ENCODE measurements at places on chromosomes 1 and 21. TPM values are rescaled to one million over a fixed set of nuclear protein-coding genes. Genes with fewer than 3 reads are reported as not detected.

GRCh38 chr1:243765676-243766075, 84.4 kb downstream of the AKT3 start:
- DNase-seq, result no peak
- no peak overlapping the region for H3K27ac ChIP-seq
- H3K27me3 ChIP-seq, result peaks cover 2% of the 10 kb centered on the region
- H3K36me3 ChIP-seq, result no peaks in the 10 kb centered on the region
- no peaks in the 10 kb centered on the region for H3K4me1 ChIP-seq

DNA sequence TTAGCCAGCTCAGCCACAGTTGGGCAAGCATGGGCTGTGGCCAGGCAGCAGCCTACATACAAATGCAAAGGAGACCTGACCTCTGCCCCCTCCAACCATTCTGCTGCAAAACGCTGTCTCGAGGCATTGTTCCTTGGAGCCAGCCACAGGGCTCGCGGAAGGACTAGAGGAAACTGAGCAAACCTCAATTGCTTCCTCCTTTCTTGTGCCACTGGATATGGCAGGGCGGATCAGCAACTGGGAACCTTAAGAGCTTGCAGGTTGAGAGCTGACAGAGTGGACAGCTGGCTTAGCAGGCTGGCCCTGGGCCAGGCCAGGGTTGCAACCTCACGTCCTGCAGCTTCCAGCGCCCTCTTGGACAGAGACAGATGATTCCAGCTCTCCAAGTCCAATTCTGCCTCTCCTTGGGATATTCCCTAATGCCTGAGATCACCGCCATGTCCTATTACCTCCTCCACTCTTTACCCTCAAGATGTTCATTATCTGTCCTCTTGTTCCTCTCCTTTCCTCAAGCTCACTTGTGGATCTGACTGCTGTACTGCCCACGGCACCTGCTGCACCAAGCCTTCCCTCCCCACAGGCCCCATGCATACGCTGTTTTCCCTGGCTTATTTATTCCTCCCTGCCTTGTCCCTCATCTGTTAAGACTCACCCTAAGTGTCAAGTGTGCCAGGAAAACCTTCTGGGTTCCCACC, 67.5 kb downstream of the SDC3 start:
- no peak overlapping the region for H3K4me3 ChIP-seq
- peaks cover 47% of the 10 kb centered on the region for H3K27me3 ChIP-seq
- H3K4me1 ChIP-seq, result no peaks in the 10 kb centered on the region
- no peak overlapping the region for H3K27ac ChIP-seq

DNA sequence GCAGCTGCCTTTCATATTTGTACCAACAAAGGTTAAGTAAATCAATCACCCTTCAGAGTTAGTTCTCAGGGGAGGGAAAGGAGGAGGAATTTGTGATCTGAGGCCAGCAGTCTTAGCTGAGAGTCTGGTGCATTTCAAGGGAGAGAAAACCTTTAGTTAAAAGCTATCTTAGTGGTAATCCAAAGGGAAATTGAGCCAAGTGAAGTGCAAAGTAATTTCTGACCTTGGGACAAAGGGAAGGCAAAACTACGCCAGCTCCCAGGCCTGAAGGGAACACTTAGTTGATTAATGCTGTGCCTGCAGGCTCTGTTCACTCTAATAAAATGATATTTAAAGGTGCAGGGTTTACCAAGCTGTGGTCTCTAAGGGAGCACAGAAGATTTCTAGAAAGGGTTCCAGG, 23.1 kb upstream of the FMOD start:
- H3K27me3 ChIP-seq, result peaks cover 21% of the 10 kb centered on the region
- DNase-seq, result no peak
- no peak overlapping the region for H3K4me3 ChIP-seq
- no peaks in the 10 kb centered on the region for H3K36me3 ChIP-seq

GRCh38 chr1:200131551-200132125, 104.1 kb downstream of the NR5A2 start:
- H3K4me1 ChIP-seq, result peaks cover 16% of the 10 kb centered on the region
- H3K36me3 ChIP-seq, result no peaks in the 10 kb centered on the region
- H3K27ac ChIP-seq, result no peak overlapping the region
- peaks cover 9% of the 10 kb centered on the region for H3K27me3 ChIP-seq

GRCh38 chr1:109083923-109084322, 6.6 kb upstream of the TMEM167B start:
- no peak overlapping the region for H3K4me3 ChIP-seq
- no peaks in the 10 kb centered on the region for H3K36me3 ChIP-seq
- no peaks in the 10 kb centered on the region for H3K4me1 ChIP-seq
- no peak overlapping the region for H3K27ac ChIP-seq

The ZSWIM5 gene
- 0.12 TPM for total RNA-seq
